ENCODE measurements at places on chromosomes 7 and 10.
A peak's percentile ranks its signal among the peaks of the same experiment; 100 is the strongest.

DNA sequence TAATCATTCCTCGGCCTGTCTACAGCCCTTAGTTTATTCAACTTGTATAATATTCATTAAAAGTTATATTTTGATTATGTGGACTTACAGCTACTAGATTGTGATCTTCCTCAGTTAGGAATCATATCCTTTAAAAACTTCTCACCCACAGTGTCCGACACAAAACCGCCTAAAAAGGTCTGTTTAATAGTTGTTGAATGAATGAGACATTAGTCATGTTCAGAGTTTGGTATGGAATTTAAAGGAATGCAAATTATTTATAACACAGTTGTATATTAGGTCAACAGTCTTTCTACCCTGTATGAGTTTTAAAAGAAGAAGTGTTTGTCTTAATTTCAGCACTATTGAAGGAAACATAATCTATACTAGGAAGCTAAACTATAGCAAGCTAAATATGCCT is 390.0 kb downstream of the ARL4A start:
- no peak for DNase-seq

DNA sequence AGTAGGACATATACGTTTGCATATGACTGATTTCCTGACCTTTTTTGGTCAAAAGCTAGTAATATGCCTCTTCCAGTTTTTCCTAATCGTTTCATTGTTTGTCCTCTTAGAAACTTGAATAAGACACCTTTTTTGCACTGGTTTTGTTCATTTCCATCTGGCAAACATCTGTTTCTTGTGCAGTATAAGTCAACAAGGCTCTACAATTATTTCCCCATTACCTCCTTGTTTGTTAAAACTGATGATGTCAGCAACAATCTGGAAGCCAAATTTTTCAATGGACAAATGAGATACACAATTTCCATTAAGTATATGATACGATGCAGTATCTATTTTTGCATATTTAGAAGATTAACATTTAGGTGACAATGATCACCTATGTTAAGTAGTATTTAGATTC is 148.8 kb downstream of the NRBF2 start:
- no peak for DNase-seq

DNA sequence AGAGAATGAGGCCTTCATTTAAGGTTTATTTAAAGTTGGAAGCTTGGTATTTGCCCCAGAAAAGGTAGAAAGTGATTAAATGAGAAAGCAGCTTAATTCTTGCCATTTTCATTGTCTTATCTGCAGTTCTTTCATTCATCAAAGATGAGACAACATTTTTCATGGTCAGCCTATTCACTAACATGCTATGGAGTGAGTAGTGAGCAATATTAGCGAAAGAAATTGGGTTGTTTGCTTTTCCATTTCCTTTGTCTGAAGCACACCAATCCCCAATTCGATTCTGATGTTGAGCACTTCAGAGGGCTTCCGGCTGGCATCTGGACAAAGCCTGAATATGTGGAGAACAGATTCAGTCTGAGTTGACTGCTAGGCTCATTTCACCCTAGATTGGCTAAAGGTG is 317.2 kb downstream of the BBS9 start:
- DNase-seq: peak; percentile 81

DNA sequence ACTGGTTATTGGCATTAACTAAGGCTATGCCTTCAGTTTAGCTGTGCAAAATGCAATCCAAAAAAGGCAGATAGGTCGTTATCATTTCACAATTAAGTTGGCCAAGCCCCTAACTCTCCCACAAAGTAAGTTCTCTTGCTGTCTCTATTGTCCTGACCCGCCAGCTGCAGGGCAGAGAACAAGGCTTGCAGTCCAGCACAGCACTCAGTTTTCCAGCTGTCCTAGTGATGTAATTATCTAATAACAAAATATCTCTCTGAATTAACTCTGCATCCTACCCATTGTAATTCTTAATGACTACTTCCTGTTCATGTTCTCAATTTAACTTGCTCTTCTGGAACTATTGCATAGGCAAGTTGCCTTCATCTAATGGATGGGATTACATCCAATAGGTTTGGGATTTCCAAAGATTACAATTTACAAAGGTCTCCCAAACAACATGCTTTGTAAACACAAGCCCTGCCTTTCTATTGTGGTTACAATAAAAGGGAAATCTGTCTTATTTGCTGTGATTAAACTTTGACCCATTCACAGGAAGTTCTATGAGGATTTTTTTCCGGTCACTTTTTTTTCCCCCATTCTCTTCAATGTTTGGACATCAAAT is 55.2 kb downstream of the CDK6 start:
- DNase-seq: no peak

DNA sequence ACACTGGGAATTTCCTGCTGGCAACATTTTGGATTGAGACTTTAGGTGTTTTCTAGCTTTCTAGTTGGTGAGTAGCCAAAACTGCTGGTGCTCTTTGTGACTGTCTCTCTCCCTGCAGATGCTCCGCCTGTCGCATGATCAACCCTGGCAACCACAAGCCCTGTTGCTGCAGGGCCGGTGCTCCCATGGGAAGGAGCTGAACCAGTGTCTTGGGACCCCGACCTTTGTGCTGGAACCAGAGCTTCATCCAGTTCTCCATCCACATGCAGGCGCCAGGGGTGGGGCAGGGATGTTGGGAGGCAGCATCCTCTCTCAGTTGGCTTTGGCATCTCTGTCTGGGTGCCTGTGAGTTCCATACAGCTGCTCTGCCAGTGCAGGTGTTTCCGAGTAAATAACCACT is 306.2 kb upstream of the MKI67 start:
- no peak for DNase-seq

- DNase-seq: peak; percentile 24
Observed at GRCh38 chr7:100088621-100089457, at the start of gene COPS6. TSS of gene COPS6 (plus strand) at chr7:100088969. CDS start at chr7:100088991, 22 bp downstream.

DNA sequence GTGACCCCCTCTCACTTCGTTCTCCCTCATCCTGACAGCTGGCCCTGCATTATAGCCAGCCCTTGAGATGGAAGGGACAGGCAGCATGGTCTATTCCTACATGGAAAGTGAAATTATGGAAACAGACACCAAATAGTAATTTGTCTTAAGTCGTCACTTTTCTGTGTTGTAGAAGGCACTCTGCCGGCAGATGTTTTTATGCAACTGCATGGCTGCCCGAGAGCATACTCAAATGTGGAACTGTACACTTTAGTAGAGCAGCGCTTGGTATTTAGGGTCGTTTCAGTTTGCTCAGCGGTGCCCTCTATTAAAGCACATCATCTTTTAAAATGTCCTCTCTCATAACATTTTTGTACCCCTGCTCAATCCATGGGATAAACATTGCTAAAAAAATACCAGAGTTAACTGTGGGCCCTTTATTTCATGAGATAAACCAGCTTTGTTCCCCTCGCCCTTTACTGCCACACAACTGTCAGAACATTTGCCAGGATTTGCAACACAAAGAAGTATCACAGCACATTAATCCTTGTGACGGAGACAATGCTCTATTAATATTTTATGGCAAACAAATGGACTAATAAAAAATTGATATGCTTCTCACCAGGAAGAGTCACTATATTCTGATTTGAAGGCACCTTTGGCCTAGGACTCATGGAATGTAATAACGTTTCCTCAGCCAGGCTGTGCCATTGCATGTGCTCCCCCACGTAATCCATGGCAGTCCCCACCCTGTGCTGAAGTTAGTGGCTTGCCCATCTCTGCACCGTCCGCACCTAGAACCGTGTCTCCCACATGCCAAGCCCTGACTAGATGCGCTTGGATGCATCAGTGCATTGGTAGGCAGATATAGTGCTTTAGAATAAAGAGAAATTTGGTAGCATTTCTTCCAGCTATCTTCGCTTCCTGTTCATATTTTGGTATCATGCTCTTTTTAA is 221.3 kb downstream of the PAXIP1 start:
- DNase-seq: no peak

DNA sequence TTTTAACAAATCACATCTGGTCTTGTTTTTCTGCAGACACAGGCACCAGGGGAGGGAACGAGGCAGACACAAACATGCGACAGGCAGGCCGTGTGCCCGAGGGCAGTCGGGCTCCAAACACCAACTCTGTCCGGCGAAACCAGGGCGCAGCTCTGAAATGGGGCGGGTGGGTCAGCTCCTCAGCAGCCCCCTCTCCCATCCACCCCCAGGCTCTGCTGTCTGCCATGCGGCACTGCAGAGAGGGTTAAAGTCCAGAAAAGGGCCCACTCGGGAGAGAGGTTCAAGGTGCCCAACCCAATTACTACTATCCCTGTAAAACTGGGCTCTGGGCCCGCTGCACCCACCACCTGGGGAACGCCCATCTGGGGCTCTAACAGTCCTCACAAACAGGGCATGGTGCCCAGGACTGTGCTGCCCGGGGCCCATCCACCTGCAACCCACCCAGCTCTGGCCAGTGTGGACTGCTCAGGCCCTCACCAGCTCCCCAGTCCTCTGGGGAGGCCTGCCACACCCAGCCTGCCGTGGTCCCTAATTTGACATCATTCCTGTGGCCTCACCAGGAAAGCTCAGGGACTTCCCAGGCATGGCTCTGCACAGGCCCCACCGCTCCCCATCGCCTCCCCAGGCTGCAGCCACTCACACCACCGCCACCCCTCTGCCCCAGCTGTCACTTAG is 18.7 kb downstream of the YKT6 start:
- no peak for DNase-seq

DNA sequence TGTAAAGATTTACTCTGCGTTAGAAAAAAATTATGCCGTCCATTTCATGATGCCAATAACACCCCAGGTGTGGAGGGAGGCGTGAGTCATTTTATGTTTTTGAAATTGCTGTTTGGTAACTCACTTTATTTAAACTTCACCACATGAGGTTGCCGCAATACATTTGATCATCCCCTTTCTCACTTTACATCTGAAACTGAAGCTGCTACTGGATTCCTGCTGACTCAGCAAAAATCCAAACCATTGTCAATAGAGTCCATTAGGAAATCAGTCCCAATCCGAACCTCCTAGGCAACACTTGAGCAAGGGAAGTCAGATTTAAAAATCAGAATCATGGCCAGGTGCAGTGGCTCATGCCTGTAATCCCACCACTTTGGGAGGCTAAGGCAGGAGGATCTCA is 136.6 kb upstream of the SVIL start:
- DNase-seq: no peak

DNA sequence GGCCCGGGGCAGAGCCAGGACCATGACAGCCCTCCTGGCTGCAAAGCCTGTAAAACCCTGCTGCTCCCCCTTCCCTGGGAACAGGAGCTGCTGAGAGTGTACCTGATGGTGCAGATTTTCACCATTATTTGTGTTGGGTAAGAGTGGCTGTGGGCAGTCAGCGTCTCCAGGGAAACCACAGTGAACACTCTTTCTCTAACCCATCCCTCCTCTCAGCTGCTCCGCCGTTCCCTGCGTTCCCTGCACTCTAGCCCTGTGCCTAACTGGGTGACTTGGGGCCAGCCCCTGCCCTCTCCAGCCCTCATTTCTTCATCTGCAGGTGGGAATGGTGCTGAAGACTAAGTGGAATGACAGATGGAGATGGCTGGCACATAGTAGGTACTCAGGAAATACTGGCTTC is 75.9 kb upstream of the PCBD1 start:
- no peak for DNase-seq

GRCh38 chr7:99504281-99504602 is 220 bp upstream of the ZKSCAN5 start:
- no peak for DNase-seq
